NCI-H2081 treated with DMSO at 0.1 percent for 48 hours (cell line): ENCODE measurements at places on chromosomes 16 and 17.

GRCh38 chr17:21191698-21192097, 22.3 kb downstream of the TMEM11 start:
- DNase-seq, result no peak

DNA sequence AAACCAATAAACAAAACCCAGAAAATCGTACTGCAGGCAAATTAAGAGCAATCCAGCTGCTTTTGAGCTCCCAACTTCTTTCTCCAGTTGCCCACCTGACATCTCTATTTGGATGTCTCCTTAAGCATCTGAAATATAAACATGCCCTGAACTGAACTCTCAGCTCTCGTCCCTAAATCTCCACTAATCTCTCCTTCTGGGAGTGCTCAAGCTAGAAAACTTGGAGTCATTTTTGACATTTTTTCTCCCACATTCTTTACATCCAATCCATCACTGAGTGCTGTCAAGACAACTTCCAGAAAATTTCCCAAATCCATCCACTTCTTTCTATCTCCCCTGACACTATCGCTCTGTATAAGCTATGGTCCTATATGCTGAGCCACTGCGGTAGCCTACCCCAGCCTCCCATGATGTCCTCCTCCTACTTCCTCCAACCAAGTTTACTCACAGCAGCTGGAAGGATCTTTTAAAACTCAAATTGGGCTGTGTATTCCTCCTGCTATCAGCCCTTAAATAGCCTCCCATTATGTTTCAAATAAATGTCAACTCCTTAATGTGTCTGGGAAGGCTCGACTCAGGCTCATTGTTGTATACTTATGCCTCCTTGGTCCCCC, 53.1 kb downstream of the HS3ST3B1 start:
- DNase-seq, result no peak

DNA sequence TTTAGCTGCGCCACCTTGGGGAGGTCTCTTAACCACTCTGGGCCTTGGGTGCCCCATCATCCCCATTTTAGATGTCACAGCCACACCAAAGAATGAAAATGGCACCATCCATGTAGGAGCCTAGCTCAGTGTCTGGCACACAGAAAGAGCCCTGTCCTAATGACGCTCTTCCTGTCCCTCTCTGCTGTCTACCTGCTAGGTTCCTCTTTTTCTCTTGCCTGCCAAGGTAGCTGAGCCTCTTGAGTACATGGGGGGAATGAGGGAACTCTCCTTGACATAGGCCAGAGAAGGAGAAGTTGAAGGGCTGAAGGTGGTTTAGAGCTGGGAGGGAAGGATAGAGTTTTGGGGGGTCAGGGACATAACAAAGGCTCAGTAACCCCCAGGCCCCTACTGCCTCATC, 1.8 kb downstream of the RUNDC3A start:
- DNase-seq, result no peak

GRCh38 chr16:64782484-64782883, 339.4 kb downstream of the CDH11 start:
- DNase-seq, result no peak

DNA sequence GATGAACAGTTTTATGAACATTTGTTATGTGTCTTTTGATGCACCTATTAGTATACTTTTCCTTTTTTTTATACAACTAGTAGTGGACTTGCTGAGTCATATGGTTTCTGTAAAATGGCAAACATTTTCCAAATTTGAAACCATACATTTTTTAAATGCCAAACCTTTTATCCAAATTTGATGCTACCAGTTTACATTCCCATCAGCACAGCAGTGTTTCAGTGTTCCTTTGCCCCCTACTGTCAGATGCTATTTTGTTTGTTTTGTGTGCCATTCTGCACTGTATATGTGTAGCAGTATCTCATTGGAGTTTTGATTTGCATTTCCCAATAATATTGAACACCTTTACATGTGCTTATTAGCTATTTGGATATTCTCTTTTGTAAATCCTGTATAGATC, 219.4 kb downstream of the TANC2 start:
- no peak for DNase-seq

DNA sequence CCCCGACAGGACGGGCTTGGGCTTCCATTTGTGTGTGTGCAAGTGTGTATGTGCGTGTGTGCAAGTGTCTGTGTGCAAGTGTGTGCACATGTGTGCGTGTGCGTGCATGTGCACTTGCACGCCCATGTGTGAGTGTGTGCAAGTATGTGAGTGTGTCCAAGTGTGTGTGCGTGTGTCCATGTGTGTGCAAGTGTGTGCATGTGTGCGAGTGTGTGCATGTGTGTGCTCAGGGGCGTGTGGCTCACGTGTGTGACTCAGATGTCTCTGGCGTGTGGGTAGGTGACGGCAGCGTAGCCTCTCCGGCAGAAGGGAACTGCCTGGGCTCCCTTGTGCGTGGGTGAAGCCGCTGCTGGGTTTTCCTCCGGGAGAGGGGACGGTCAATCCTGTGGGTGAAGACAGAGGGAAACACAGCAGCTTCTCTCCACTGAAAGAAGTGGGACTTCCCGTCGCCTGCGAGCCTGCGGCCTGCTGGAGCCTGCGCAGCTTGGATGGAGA, 23.1 kb upstream of the ITGAX start:
- DNase-seq, result no peak

DNA sequence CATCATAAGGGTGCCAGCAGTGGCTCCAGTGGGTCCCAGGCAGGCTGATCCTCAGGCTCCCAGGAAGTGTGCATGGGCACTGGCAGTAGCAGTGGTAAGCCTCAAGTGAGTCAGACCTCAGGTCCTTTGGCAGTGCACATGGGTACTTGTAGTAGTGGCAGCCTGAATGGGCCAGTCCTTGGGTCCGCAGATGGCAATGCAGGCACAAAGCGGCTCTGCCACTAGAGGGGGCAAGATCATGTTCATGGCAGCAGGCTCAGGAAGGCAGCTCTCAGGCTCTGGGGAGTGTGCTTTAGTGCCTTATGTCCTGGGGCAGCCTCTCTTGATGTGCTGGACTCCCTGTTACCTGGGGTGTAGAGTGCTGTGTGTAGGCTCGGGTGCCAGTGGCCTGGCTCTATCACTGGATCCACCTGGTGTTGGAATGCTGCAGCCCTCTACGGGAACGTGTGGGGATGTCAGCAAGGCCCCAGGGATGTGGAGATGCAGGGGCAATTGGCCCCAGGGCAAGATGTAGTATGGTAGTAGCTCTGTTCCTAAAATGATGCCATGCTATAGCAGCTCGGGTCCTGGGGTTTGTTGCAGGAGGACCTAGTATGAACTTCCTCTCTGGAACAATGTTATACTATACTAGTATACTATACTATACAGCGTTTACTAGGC, 11.0 kb downstream of the ACSM3 start:
- no peak for DNase-seq
